ENCODE measurements at places on chromosomes 13 and 19.

- no peak for DNase-seq
Measured at GRCh38 chr13:44142540-44142867, 231.1 kb upstream of the SERP2 start.

DNA sequence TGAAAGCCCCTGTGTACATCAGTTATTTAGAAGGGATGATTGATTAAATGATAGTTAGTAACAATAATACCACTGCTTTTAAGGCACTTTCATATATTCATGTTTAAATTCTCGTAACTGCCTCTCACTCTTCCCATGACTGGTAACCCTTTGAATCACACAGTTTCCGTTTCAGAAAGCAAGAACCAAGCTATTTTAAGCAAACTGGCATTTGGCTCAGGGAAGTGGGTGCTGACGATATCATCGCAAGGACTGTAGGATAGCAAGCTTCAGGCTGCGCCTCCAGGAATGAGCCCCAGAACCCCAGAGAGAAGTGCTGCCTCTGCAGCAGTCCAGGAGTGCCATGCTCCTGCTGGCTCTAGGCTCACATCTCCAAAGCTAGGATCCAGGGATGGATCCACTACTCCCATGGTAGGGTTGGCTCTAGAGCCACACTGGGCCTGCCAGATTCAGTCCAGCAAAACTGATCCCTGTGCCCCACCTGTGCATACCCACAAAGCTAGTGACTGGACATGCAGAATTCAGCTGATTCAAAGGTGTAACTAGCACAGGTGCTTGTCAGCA lies 313.5 kb downstream of the SLC7A1 start:
- no peak for DNase-seq

DNA sequence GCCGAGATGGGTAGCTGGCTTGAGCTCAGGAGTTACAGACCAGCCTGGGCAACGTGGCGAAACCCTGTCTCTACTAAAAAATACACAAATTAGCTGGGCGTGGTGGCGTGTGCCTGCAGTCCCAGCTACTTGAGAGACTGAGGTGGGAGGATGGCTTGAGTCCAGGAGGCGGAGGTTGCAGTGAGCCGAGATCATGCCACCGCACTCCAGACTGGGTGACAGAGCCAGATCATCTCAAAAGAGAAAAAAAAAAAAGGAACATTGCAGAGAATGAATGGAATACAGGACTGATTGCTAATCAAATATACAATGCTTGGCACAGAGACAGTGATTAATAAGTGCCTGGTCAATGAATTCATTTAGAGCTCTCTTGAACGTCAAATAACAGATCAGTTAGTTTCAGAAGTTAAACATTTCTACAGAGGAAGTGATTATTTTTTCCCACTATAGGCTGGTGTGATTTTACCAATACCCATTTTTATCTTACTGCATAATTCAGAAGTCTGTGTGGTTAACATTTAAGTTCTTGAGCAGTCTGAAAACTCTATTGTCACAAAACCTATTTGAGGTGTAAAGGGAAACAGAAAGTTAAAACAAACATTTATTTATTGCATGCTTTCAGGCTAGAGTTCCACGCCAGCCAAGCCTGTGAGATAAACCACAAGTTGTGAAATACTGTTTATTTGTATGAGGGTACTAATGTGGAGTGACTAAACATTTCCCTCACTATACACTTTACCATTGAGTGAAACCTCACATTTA lies 7.7 kb upstream of the TBC1D4 start:
- DNase-seq: no peak

GRCh38 chr13:47036294-47037008 lies 139.6 kb upstream of the HTR2A start:
- no peak for DNase-seq

DNA sequence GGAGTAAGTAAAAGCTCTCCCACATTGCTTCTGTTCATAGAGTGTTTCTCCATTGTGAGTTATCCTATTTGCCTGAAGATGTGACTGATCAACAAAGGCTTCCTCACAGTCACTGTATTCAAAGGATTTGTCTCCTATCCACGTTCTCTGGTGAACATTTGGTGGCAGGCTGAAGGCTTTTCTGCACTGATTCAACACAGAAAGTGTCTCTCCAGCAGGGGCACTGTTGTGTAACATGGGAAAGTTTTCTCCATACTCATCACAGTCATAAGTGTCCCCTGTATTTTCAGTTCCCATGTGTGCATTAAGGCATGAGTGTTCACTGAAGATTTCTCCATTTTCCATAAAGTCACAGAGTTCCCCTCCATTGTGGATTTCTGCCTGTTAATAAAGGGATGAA lies 17.6 kb downstream of the ZNF121 start:
- DNase-seq: no peak

DNA sequence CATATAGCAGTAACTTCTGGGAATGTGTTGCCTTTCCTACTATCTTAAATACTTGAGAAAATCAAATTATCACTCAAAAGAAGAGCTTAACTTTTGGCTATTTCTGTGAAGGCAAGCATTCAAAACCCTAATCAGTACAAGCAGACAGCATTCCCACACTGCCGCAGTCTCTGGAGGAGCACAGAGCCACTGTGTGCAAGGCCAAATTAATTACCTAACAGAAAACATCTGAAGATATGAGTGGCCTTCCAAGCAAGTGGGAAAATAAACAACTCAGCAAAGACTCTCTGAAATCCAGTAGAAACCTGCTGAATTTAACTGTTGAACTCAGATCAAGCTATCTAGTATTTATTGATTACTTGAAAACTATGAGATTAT lies 68.2 kb downstream of the COL4A1 start:
- no peak for DNase-seq

All from esophagus squamous epithelium (tissue), 5 donors.